Psoas muscle (tissue), 8 donors: ENCODE measurements at places on chromosomes 3 and 15. TPM values are rescaled to one million over a fixed set of nuclear protein-coding genes. Genes with fewer than 3 reads are reported as not detected.

DNA sequence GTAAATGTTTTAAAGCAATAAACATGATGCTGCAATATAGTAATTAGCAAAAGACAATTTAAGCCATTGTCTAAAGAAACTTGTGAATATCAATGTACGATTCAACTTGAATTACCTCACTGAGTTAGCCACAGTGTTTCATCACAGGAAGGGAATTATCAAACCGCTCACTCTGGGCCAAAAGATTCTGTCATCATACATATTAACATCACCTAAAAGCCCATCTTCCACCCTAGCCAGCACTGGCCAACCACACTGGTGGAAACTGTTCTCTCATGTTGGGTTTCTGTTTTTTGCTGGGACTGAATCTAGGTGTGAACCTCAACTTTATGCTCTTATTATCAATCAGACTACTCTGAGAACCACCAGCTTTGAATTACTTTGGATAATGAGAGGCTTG lies 497.7 kb upstream of the THBS1 start:
- no peak for DNase-seq

- DNase-seq = no peak
Measured at GRCh38 chr15:76346669-76347481, 10.3 kb downstream of the ISL2 start.

DNA sequence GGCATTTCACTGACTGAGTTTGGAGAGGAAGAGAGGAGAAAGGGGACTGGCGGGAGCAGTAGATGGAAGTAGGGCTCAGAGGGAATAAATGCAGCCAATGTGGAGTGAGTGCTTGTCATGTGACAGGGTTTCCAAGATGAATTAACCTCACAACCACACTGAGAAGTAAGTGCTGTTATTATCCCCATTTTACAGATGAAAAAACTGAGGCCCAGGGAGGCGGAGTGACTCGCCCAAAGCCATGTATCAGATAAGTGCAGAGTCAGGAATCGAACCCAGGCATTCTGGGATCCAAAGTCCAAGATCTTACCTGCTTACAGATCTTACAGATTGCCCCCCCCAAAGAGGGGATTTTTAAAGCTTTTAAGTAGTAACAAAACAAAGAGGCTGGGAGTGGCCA lies 207.2 kb downstream of the SHQ1 start:
- DNase-seq = no peak

The ALAS1 gene
- 89.4 TPM for total RNA-seq

DNA sequence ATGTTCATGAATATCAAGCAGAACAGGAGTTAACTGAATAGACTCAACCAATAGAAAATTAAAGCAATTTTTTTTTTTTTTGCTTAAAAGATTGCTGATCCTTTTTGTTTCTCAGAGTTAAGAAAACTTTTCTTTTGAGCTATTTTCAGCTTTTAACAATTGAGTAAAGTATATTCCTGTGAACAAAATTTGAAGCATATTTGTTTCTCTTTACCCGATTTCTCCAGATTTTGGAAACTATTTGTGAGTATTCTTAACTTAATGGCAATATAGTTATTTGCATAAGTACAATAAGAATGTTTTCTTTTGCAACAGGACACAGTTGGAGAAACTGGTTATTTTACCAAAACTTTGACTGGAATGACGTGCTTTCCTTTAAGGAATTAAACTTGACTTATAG lies 53.4 kb upstream of the C15orf39 start:
- DNase-seq = no peak

The C3orf52 gene
- total RNA-seq = 1.8 TPM

The EHD4 gene
- 6.1 TPM for total RNA-seq

The PYGO1 gene
- 27.7 TPM for total RNA-seq
